ENCODE measurements at places on chromosomes 7 and 10.
A peak's percentile ranks its signal among the peaks of the same experiment; 100 is the strongest.

DNA sequence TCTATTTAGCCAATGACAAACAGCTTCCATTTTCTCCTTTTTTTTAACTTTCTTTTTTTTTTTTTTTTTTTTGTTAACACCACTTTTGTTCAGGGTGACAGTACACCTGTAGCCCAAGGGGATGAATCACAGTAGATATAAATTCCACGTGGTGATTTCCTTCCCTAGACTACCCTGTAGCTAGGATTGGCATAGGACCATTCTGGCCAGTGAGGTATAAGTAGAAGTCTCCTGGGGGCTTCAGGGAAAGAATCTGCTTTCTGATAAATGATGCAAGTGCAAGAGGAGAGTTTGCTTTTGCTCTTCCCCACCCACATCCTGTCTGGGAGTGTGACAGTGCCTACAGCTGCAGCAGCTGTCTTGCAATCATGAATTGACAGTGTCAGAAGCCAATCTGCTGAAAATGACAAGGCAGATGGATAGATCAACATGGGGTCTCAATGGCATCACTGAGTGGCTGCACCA is 63.2 kb upstream of the TOMM7 start:
- no peak for DNase-seq

- no peak for DNase-seq
These were observed 91.4 kb downstream of the EEPD1 start for GRCh38 chr7:36244429-36244828.

GRCh38 chr10:49527061-49527460 is 11.9 kb downstream of the ERCC6 start:
- DNase-seq = peak; percentile 24

- no peak for DNase-seq
These were observed 53.8 kb downstream of the PARP12 start for GRCh38 chr7:140008755-140009610.

GRCh38 chr10:49313501-49314070 is 14.6 kb downstream of the C10orf71 start:
- DNase-seq = no peak

GRCh38 chr7:128303643-128304042 is 40.1 kb downstream of the RBM28 start:
- DNase-seq = no peak

DNA sequence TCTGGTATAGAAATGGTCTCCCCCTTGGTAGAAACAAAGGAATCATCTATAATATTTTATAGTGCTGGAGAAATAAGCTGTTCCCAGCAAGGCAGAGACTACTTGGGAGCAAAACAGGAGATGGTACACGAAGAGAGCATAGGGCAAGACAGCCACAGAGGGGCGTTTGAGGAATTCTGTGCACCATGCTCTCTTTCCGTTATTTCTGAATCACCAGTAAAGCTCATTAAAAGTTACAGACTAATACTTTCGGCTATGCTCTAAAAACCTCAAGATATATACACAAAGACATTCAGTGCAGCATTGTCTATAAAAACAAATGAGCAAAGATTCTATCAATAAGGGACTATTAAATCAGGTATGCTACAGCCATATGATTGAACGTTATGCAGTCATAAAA is 68.5 kb upstream of the FHIP2A start:
- DNase-seq = no peak

DNA sequence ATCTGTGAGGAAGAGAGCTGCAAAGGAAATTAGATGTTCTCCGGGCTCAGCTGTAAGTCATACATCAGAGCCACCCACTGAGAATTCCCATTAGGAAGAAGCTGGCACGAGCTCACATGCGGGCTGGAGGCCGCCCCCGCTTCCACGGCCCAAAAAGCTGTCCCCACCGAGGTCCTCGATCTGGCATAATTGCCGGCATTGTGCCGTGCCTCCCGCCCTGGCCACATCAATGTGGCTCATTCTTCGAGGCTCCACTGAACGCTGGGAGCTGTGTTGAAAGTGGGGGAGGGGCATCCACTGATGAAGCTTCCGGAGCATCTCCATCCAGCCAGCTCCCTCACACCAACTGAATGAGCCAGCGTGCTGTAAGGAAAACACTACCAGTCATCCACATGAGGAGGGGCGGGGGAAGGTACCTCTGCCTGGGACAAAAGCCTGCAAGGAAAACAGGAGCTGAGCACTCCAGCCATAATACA is 173.1 kb downstream of the PTPRN2 start:
- DNase-seq = no peak

- no peak for DNase-seq
These were observed 219.2 kb upstream of the HDAC9 start for GRCh38 chr7:18276380-18276779.

DNA sequence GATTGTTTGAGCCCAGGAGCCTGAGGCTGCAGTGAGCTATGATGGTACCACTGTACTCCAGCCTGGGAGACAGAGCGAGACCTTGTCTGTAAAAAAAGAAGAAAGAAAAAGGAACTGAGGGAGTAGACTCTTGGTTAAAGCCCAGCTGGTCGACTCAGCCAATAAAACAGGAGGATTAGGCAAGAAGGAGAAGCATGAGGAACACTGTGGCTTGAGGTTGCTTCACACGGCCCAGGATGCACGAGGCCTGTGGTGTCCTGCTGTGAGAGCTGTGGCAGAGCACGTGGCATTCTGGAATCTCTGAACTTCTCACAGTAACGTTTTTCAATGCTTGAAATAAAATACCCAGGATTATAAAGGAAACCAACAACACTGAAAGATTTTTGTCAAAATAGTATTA is 93.3 kb downstream of the CUL2 start:
- peak; percentile 58 for DNase-seq

- no peak for DNase-seq
These were observed 36.3 kb downstream of the GARS1 start for GRCh38 chr7:30630986-30631385.

Measured in fibroblast of gingiva (primary cell).